ENCODE measurements at places on chromosomes 16 and 17. TPM values are rescaled to one million over a fixed set of nuclear protein-coding genes. Genes with fewer than 3 reads are reported as not detected.

KRT36 gene
- not detected for total RNA-seq

C17orf107 gene
- total RNA-seq = 45.6 TPM

TNK1 gene
- total RNA-seq = 4.8 TPM

APOBR gene
- 6.8 TPM for total RNA-seq

TMC5 gene
- total RNA-seq = not detected

MYH13 gene
- total RNA-seq = not detected

OR1A1 gene
- not detected for total RNA-seq

GRAPL gene
- total RNA-seq = 37.1 TPM

TBC1D3I gene
- total RNA-seq = 1.4 TPM

PRSS21 gene
- total RNA-seq = not detected

RASL10B gene
- not detected for total RNA-seq

ZNF778 gene
- 7.9 TPM for total RNA-seq

SHCBP1 gene
- total RNA-seq = 6.9 TPM

C16orf96 gene
- 0.17 TPM for total RNA-seq

SEPTIN1 gene
- total RNA-seq = 198 TPM

SMIM36 gene
- not detected for total RNA-seq

KIF2B gene
- not detected for total RNA-seq

AHSP gene
- total RNA-seq = not detected

IST1 gene
- 346 TPM for total RNA-seq
